ENCODE measurements at places on chromosomes 3 and 15.

DNA sequence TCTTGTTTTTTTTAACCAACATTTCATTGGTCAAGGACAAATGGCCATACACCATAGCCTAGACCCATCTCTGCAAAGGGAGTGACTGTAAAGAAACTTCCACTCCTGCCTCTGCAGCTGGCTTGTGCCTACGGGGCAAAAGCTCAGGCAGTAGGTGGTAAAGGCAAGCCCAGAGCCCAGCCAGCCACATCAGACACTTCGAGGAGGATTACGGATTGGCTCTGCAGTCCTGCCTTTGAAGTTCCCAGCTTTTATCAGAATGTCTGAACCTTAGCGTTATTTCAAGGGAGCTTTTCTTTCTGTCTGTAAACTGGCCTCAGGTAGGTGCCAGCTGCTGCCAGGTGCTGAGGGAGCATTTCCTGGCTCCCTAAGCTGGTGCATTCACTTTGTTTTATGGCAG is 15.6 kb downstream of the ZNF710 start:
- no peak for DNase-seq

DNA sequence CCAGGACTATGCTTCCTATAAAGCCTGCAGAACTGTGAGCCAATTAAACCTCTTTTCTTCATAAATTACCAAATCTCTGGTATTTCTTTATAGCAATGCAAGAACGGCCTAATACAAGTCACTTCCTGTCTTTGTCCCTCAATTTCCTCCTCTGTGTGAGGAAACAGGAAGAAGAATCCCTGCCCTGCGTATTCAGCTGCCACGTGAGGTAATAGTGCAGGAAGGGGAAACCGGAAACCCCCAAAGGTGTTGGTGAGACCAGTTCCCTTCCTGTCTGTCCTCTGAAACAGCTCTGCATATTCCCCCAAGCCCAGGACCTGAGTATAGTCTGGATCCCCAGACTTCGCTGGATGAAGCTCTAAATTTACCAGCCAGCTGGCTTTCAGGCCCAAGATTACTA is 18.1 kb upstream of the PTPN23 start:
- no peak for DNase-seq

GRCh38 chr3:99110401-99110800 is 208.9 kb upstream of the DCBLD2 start:
- no peak for DNase-seq

- peak; percentile 78 for DNase-seq
Measured at GRCh38 chr15:65384895-65385869, 7.4 kb upstream of the IGDCC3 start.

GRCh38 chr3:13883681-13884080 is 3.8 kb upstream of the WNT7A start:
- no peak for DNase-seq

DNA sequence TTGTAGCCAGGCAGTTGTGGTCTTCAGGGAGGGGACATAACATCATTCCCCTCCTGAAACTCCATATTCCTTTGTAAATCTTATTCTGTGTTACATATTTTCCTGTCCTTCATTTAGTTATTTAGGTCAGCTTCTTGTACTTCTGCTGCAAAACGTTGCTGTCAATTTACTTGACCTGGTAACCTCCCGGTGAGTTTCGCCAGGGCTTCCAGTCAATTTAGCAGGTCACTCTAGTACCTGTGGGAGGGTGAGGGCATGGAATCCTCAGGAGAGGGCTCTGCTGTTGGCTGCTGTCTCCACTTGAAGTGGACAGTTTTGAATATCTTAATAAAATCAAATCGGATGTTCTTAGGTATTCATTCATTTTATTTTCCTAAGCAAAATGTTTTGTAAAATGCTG is 29.6 kb downstream of the FNDC3B start:
- DNase-seq = no peak

- DNase-seq = no peak
Measured at GRCh38 chr15:56207092-56207491, 36.6 kb downstream of the RFX7 start.

DNA sequence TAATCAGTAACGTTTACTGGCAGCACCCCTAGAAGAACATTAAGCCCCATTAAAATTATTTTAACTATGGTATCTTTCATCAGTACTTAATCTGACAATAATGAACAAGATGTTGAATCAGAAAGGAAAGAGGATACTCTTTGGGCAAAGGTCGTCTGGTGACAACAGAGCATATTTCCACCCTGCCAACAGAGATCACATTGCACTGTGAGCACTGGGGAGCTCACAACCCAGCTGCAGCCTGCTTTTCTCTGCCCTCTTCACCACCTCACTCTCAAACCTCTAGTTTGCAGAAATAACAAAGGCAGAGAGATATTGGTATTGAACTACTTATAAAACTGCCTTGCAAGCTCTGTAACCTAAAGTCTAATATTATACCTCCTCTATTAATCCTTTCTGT is 130.0 kb downstream of the FBN1 start:
- no peak for DNase-seq

- no peak for DNase-seq
Measured at GRCh38 chr15:65578904-65579728, 31.8 kb downstream of the INTS14 start.

DNA sequence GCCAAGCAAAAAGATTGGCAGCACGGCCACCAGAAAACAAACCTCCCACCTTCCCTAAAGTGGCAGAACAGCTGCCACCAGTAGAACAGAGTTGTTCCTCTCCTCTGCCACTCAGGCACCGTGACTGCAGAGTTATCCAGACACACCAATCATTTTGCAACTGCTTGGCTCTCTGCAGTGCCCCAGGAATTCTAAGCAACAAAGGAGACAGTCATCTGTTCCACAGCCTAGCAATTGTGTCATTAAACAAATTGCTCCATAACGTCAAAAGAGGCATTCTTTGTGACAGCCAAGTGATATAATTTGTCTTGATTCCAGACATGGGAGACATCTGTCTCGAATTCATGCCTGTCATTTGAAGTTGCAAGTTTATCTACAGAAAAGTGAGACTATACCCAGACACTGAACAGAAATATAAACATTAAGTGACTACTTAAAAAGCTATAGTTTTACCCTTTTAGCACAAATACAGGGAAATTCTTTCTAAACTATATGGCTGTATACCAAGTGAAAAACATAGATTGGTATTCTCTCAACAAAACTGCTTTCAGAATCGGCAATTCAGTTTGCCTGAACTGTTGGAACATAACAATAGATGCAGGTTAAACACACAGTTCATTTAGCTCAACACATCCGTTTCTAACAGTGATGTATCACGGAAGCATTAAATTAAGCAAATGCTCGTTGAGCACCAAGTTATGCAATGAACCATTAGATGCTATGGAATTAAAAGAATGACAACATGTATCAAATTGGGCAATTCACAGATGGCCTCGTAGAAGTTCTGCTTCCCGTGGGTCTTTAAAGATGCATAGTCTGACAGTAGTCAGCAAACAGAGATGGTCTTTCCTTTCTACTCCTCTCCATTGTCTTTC is 281.3 kb downstream of the FGF12 start:
- DNase-seq = no peak

GRCh38 chr15:33378866-33379480 is 68.2 kb downstream of the RYR3 start:
- DNase-seq = no peak

- DNase-seq = peak; percentile 44
Measured at GRCh38 chr3:44058022-44058867, 183.4 kb upstream of the TOPAZ1 start.

DNA sequence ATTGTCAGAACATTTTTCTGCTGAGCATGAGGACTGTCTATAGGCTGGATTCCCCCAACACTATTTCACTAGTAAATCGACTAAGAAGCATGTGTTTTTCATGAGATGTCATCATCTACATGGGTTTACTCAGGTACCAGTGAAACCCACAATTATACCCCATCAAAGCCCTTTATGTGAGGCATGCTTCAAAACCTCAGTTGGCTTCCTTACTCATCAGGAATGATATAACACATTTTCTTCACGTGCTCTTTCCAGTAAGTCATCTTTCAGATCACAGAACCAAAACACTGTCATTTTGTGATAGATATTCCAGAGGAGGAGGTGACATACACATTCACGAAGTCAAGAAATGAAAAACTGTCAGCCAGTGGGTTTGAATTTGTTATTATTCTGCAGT is 116.5 kb downstream of the ANO10 start:
- DNase-seq = no peak

GRCh38 chr3:99484871-99485270 is 153.5 kb upstream of the COL8A1 start:
- DNase-seq = no peak

GRCh38 chr3:105802118-105802706 is 66.6 kb downstream of the CBLB start:
- DNase-seq = no peak

DNA sequence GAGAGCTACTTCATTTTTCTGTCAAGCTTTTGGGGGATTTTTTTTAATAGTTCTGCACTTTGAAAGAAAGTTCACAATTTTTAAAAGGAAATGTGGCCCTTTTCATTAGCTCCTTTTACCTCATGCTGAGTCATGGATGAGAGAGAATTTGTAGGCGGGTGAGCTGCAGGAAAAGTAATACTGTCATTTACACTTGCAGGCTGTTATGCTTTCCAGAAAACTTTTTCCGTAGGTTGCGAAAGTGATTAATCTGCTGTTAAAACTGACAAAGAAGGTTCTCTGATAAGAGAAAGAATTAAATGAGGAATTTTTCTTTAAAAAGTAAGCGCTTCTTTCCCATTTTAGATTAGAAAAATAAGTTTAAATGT is 430.2 kb downstream of the LPP start:
- DNase-seq = peak; percentile 52

GRCh38 chr3:117681619-117682018 is 972.0 kb downstream of the TUSC7 start:
- DNase-seq = no peak

DNA sequence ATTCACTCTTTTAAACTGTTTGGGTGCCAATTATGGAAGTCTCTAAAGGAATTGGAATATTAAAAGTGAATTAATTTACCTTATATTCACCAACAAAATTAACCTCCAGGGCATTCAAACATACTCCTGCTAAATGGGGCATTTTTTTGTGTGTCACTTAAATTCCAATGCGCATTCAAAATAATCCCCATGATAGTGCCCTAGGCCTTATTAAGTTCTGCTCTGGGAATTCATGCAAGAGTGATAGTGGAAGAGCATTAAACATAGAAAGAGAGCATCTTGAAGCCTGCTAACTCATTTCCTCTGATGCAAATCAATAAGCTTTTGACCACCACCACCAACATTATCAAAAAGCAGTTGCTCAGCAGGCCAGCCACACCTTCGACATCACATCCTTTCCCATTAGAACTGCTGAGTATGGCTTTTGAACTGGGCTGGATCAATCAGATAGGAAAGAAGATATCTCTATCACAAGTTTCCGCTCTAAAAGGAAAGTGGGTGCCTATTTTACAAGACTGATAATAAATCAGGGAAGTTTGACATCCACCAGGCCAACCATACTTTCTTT is 156.7 kb downstream of the TMCO5A start:
- DNase-seq = no peak

DNA sequence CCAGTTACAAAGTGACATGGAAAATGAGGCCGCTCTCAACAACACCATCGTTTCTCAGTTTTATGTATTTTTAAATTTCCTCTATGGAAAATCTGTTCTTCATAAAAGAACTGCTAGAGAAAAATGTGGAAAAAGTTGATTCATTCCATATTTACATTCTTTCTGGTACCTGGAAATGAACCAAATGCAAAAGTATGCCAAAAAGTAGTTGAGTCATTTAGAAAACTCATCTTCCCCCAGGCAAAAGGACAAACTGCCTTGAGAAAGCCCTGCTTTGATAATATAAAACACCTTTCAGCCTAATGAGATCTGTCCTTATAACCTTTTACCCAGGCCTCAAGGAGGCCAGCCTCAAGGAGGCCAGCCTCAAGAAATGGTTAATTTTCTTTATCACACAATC is 283.0 kb upstream of the VEPH1 start:
- DNase-seq = peak; percentile 11

- DNase-seq = peak; percentile 23
Measured at GRCh38 chr3:196868297-196868661, 559 bp downstream of the SENP5 start.

GRCh38 chr3:117898722-117899522 is 1135.7 kb downstream of the IGSF11 start:
- peak; percentile 36 for DNase-seq

DNA sequence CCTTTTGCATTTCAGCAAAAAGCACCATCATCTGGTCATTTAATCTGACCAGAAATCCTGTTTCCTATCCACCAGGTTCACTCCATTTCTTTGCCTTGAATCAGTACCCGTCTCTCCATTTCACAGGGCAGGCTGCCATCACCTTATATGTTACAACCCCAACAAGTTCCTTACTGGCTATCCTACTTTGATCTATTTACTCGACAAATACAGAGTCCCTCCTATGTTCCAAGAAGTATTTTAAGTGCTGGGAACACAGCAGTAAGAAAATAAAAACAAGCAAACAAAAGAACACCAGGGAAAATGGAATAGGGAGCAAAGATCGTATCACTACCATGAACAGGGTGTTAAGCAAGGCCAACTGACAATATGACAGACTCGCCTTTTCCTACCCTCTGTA is 295.2 kb upstream of the WNT5A start:
- no peak for DNase-seq

- DNase-seq = peak; percentile 24
Measured at GRCh38 chr3:174397848-174398247, 461.3 kb upstream of the NAALADL2 start.

GRCh38 chr15:69987492-69988489 is 109.9 kb downstream of the TLE3 start:
- DNase-seq = no peak
